ENCODE measurements at places on chromosomes 3 and 15. TPM values are rescaled to one million over a fixed set of nuclear protein-coding genes. Genes with fewer than 3 reads are reported as not detected.

Gene NT5DC2
- polyA plus RNA-seq, result 80.6 TPM

Gene ZNF774
- 2.9 TPM for polyA plus RNA-seq

Gene ARRDC4
- polyA plus RNA-seq, result 16.2 TPM

Gene SEC61A1
- 97.1 TPM for polyA plus RNA-seq

Gene CRABP1
- polyA plus RNA-seq, result 29.2 TPM

Gene PLSCR5
- polyA plus RNA-seq, result not detected

Gene SLC2A2
- not detected for polyA plus RNA-seq

Gene IQCF5
- not detected for polyA plus RNA-seq

Gene RASL12
- 12.7 TPM for polyA plus RNA-seq

Gene SEMA6D
- polyA plus RNA-seq, result 60.2 TPM

Gene PCOLCE2
- polyA plus RNA-seq, result 1.2 TPM

Gene CHRNB4
- 0.18 TPM for polyA plus RNA-seq

Gene TAGLN3
- 3.4 TPM for polyA plus RNA-seq

Gene RARRES1
- polyA plus RNA-seq, result 2.6 TPM

Gene GOLGA8G
- 0.13 TPM for polyA plus RNA-seq

Measured in forelimb muscle (tissue), 1 donor.